Stromal cell of bone marrow (primary cell): ENCODE measurements at places on chromosomes 16 and 17.

GRCh38 chr16:920051-920681 is 50.6 kb downstream of the LMF1 start:
- DNase-seq: peak; percentile 47

DNA sequence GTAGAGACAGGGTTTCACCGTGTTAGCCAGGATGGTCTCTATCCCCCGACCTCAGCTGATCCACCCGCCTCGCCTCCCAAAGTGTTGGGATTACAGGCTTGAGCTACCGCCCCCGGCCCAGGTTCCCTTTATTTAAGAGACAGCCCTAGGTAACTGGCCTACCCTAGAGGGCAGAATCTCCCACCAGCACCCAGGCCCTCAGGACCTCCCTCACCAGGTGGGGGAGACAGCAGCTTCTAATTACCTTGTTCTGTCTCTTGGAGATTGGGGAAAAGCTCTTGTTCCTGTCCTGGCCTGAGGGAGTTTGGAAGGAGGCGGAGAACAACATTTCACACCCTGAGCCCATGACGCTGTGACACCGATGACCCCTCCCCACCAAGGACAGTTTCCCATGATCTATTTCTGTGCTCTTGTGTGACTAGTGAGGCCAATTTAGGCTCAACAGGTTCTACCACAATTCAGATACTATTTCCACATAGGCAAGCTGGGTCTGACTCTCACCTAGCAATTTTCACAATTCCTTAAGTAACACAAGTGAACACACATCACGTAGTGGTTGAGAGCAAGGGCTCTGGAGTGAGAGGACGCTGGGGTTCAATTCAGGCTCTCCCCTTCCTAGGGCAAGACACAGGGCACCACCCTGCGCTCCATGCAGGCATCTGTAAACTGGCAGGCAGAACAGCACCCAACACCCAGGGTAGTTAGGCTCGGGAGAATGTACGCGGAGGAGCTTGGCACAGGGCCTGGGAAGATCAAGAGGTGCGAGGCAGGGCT is 20.4 kb downstream of the HDAC5 start:
- no peak for DNase-seq

GRCh38 chr16:2329532-2329931 is 11.0 kb downstream of the ABCA3 start:
- DNase-seq: no peak

GRCh38 chr16:67030221-67030962 is 1.4 kb downstream of the CBFB start:
- no peak for DNase-seq

GRCh38 chr16:68778551-68779231 is 41.6 kb downstream of the CDH1 start:
- DNase-seq: no peak

- no peak for DNase-seq
These were observed 144.8 kb downstream of the CDH8 start for GRCh38 chr16:61891460-61891859.

DNA sequence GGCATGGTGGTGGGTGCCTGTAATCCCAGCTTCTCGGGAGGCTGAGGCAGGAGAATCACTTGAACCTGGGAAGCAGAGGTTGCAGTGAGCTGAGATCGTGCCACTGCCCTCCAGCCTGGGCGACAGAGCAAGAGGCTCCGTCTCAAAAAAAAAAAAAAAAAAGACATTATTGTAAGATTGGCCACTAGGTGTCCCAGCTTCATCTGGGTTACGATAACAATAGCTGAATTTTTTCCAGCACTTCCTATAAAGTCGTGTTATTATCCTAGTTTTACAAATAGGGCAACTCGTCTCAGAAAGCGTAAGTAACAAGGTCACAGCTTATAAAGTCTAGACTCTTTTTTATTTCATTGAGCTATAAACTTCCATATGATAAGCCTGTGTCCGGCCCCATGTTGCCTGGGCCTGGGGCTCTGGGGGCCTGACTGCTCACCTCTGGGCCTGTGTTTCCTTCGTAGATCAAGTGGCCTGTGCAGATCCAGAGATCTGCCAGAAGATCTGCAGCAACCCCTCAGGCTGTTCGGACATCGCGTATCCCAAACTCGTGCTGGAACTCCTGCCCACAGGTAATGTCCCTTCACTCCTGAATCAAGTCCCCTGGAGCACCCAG is 60.5 kb downstream of the SLC5A11 start:
- DNase-seq: peak; percentile 5

DNA sequence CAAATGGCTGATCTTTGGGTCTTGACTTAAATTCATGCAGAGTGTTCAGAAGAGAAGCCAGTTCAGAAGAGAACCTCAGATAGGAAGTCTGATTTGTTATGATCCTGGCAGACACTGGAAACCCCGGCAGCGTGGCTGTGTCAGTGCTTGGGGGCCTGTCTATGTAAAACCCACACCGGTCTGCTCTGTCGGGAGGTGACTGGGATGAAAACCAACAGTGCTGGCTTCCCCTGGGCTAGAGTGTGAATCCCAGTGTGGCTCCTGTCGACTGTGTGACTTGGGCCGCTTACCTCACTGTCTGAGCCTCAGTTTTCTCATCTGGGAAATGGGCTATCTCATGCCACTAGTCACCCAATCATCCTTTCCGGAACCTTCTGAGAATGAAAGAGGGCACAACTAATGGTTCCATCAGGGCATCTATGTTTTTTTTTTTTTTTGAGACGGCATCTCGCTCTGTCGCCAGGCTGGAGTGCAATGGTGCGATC is 92.4 kb downstream of the FOXL1 start:
- DNase-seq: no peak

GRCh38 chr17:82097184-82097918 is 685 bp downstream of the FASN start:
- DNase-seq: no peak

DNA sequence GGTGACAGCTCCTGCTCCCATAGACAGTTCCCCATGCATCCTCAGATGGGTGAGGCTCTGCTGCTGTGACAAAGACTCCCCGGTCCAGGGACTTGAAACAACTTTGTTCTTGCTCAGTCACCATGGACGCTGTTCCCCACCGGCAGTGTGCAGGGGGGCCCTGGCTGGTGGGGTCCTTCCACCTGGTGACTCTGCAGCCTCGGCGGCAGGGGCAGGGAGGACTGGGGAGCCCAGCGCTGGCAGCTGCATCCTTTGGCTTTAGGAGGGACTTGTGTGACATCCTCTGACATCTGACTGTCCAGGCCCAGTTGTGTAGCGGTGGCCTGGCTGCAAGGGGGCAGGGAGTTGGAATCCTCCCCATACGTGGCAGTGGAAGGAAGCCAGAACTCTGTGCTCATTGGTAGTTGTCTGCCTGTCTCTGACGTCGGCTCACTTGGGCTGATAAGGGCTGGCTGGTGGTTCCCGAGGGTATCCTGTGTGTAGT is 107.3 kb downstream of the CMIP start:
- DNase-seq: no peak

GRCh38 chr16:54060599-54061421 is 225.8 kb downstream of the IRX3 start:
- no peak for DNase-seq

DNA sequence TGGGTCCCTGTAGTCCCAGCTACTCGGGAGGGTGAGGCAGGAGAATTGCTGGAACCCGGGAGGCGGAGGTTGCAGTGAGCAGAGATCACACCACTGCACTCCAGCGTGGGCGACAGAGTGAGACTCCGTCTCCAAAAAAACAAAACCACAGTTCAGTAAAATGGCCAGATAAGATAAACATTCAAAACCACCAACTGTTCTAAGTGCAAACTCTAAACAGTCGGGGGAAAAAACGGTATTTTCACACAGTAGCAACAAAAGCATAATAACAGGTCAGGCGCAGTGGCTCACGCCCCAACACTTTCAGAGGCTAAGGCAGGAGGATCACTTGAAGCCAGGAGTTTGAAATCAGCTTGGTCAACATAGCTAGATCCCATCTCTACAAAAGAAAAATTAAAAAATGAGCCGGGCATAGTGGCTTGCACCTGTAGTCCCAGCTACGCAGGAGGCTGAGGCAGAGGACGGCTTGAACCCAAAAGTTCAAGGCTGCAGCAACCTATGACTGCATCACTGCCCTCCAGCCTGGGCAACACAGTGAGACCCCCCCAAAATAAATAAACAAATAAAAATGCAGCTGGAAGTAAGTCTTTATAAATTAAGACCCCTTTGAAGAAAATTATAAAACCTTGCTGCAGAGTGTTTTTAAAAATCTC is 10.8 kb upstream of the HASPIN start:
- no peak for DNase-seq

- DNase-seq: no peak
These were observed 33.0 kb downstream of the C16orf54 start for GRCh38 chr16:29712809-29713208.

DNA sequence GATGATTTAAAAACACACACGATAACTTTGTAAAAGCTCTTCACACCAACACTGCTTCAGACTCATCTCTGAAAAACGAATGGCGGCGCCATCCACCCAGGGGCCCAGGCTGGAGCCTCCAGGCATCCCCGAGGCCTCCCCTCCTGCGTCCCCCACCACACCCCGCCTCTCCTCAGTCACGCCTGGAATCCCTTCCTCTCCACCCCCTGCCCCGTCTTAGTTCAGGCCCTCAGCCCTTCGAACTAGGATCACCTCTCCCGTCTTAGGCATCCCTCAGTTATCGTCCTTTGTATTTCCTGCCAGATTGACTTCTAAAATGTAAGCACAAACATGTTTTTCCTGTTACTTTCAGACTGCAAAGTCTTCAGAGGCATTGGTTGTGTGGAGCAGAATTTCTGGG is 58.3 kb downstream of the NDEL1 start:
- no peak for DNase-seq
